ENCODE measurements at places on chromosomes 2 and 18.

- DNase-seq = no peak
These were observed 498.6 kb downstream of the CCDC85A start for GRCh38 chr2:56682397-56682760.

- DNase-seq = no peak
These were observed 41.5 kb upstream of the ZNF396 start for GRCh38 chr18:35418610-35419009.

DNA sequence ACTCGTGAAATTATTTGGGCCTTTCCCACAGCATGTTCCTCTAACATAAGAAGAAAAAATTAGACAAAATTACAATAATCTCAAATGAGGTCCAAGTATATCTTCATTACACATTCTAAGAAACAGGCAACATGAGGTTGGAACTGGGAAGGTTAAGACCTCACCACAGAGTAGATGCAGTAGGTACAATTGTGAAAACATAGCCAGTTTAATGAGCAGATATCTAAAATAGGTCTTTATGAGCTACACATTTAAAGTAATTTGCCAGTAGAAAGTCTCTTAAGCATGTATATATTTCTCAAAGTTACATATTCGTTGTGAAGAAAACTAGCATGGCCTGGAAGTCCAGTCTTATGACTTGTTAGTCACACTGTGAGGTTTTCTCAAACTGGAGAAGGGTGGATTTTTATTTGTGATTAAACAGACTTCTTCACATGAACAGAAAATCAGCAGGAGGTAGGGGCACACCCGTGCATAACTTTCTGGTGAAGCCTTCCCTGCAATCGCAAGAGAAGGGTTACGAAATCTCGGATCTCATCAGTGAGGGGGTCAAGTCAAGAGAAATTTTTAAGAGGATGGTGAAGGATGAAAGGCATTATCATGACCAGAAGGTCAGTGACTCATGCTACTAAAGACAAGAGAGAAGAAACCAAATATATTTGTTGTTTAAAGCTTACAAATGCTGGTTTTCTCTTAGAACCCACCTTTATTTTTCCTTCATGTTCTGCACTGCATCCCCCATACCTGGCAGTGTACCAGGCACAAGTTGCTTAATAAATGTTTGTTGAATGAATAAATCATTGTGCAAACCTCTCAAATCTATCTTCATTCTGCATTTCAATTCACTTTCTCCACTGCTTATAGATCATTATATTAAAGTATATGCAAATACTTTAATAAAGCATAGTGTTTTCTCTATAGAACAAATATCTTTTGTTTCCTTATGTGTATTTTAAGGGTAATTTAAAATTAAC, 5.1 kb upstream of the RAB27B start:
- DNase-seq = no peak

DNA sequence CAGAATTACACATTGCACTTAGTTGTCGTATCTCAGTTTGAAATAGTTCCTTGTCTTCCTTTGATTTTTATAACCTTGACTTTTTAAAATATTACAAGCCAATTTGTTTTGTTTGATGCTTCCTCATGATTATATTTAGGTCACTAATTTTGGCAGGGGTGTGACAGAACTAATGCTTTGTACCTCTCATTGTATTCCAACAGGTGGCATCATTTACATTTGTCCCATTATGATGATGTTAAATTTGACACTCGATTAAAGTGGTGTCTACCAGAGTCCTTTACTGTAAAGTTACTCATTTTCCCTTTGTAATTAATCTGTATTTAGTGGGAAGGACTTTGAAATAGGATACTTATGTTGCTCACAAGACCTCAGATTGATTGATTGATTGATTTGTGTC, 21.5 kb upstream of the MFSD2B start:
- DNase-seq = no peak

DNA sequence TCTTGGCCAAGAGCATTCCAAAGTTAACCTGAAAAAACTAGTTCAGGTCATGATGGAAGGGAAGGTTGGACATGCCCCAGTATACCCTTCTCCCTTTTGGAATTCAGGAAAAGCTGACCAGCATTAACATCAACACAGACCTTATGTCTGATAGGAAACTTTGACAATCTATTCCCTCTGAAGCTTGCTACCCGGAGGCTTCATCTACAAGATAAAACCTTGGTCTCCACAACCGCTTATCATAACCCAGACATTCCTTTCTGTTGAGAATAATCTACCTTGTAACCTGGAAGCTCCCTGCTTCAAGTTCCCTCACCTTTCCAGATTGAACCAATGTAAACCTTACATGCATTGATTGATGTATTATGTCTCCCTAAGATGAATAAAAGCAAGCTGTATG, 24.7 kb upstream of the IL37 start:
- DNase-seq = no peak

- no peak for DNase-seq
These were observed 740.8 kb upstream of the HS6ST1 start for GRCh38 chr2:129059476-129059875.

- DNase-seq = no peak
These were observed 285.5 kb downstream of the PHLPP1 start for GRCh38 chr18:63000839-63001238.

- no peak for DNase-seq
These were observed 90.3 kb downstream of the OLA1 start for GRCh38 chr2:174158003-174158402.

DNA sequence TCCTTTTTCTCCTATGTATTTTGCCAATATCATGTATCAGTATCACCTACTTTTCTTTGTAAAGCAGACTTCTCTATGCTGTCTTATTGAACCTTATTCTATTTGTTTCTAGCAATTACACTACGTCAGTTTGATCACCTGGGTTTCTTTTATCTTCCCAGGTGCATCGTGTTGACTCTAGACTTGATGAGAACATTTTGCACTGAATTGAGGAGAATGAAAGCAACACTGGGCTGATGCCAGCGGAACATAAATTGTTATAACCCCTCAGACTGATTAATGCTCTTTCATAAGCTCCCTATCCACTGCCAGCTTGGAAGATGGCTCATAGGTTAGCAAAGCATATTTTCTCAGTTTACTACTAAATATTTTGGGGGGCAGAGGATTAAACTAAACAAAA, 140.6 kb downstream of the EPHA4 start:
- DNase-seq = peak; percentile 92

GRCh38 chr2:102772659-102773058, 10.8 kb downstream of the TMEM182 start:
- no peak for DNase-seq

DNA sequence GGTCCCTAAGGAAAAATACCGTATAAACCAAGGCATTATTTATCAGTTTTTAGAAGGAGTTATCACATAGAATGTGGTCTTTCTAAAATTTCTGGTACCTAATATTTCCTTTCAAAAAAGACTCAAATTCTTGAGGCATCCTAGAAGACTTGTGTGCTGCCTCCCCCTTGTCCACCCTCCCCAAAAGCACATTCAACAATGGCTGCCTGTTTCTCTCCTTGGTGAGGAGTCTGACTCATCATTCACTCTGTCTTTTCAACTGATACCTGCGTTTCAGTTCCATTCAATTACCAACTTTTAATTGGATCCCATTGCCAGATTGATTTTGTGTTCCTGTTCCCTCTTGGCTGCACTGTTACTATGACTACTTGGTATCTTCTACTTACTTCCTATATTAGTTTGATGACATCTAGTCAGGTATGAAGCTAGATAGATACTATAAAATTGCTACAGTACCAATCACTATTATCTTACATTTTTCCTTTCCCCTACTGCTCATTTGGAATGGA, 72.9 kb downstream of the XRCC5 start:
- DNase-seq = no peak

DNA sequence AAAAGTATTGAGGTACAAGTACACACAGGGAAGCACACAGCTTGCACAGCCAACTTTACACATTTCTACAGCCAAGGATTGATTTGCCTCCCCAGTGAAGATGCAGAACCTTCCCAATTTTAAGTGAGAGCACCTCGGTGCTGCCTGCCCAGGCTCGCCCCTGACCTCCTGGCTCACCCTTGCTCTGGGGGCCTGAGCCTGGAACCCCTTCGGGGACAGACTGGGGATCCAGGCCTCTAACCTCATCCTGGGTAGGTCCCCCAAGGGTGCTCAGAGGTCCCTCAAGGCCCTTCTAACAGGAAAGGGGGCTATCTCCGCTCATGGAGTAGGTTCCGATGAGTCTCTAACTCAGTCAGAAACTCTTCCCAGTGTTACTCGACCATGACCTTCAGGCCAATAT, 53.1 kb downstream of the BCL2L11 start:
- no peak for DNase-seq

DNA sequence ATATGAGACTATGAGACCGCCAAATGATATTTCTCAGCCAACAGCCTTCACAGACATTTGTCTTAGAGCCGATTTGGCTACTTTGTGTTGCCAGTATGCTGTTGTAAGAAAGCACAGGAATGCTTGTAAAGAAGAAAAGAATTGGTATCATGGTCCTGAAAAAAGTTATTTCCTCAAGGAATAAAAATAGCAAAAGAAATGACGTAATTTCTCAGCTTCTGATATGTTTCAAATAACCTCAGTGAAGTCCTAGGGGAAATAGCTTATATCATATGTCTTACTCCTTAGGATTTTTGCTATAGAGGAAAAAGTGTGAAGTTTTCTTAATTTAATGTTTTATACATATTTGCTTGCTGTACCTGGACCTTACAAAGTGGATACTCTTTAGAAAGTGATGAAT, 23.0 kb downstream of the SCN1A start:
- no peak for DNase-seq

DNA sequence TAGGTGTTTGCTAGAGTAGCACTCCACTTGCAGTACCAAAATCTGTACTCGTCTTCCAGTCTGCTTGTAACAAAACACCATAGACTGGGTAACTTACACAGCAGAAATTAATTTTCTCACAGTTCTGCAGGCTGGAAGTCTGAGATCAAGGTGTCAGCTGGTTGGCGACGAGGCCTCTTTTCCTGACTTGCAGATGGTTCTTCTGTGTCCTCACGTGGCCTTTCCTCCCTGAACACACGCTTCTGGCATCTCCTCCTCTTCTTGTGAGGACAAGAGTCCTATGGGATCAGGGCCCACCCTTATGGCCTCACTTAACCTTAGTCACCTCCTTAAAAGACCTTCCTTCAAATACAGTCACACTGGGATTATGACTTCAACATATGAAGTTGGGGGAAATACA, 493.5 kb upstream of the MYT1L start:
- DNase-seq = no peak

- DNase-seq = no peak
These were observed 982.1 kb downstream of the TSN start for GRCh38 chr2:122737429-122738077.

DNA sequence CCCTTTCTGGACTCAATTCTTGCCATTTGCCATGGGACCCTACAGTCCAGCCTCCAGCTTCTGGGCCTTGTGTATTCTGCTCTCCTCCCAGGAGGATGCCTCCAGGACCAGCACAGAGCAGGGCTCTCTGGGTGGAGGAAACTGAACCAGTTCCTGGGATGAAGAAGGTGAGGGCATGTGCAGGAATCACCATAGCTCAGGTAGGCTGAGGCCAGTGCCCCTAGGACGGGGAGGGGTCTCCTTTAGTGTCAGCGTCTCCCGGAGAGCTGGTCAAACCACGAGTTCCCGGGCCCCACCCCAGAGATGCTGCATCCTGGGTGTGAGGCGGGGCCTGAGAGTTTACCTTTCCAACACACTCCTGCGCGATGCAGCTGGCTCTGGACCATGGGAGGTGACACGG, 5.8 kb upstream of the PRELID3A start:
- DNase-seq = no peak

GRCh38 chr2:2586931-2587330, 255.9 kb upstream of the MYT1L start:
- DNase-seq = no peak

DNA sequence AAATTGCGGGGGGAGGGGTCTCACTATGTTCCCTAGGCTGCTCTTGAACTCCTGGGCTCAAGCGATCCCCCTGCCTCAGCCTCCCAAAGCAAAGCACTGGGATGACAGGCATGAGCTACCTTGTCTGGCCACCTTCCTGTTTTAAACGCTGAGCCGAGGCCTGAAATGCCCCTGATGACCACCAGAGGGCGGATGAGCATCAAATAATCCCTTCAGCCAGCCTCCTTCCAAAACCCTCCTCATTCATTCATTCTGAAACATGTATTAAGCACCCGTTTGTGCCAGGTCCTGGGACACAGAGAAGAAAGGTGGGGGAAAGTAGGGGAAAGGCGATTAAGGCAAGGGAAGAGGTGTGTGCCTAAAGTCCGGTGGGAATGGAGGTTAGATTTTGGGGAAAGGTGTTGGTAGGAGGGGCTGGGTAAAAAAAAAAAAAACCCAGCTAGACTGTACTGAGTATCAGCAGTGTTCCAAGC, 30.7 kb upstream of the PTMA start:
- DNase-seq = peak; percentile 32

DNA sequence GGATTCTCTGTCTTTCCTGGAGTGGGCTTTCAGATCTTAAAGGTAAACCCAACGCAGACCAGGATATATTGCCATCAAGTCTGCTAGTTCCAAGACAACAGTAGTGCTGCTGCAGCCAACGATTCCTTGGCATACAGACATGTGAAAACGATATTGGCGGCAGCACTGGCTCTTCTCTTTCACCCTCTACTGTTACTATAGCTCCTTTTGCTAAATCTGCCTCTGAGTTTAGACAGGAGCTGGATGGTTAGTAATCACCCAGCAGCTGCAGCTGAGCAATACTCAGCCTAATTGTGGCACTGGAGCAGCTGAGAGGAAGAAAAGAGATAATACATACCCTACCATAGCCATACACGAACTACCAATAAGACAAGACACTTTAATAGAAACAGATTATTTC, 4.0 kb downstream of the YES1 start:
- no peak for DNase-seq

GRCh38 chr2:74917702-74918619, 40.5 kb upstream of the POLE4 start:
- no peak for DNase-seq

DNA sequence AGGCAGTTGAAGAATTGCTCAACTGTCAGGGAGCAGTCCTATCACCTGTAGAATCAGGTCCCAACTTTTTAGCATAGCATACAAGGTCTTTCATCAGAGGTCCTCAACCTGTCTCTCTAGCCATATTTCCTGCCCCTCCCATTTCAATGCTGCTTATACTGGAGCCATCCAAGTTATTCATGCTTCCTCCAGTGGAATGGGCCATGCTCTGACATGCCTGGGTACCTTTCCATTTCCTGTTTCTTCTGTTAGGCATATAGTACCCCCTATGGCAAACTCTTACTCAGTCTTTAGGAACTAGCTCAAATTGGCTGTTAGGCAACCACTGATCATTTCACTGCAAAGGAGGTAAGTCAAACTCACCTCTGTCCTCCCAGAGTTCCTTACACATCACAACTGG, 51.0 kb upstream of the ABCA12 start:
- DNase-seq = no peak

GRCh38 chr18:56661360-56662062, 10.4 kb downstream of the WDR7 start:
- no peak for DNase-seq

- DNase-seq = no peak
These were observed at the start of gene ZBTB7C for GRCh38 chr18:48408727-48409590. Gene ZBTB7C (minus strand): TSS chr18:48409383.

GRCh38 chr2:117771969-117772630, 42.4 kb upstream of the DDX18 start:
- peak; percentile 11 for DNase-seq

- no peak for DNase-seq
These were observed 56.5 kb upstream of the ACVR1 start for GRCh38 chr2:157932480-157933159.

- DNase-seq = no peak
These were observed 41.6 kb upstream of the NRP2 start for GRCh38 chr2:205640716-205641115.

- no peak for DNase-seq
These were observed 358.9 kb downstream of the TNS1 start for GRCh38 chr2:217643789-217644301.

- DNase-seq = no peak
These were observed 38.1 kb downstream of the ZNF236 start for GRCh38 chr18:76860411-76860810.

Data from NCI-H2081 treated with DMSO at 0.1 percent for 48 hours (cell line).